ENCODE measurements at places on chromosomes 6 and 20.

- no peak for DNase-seq
Observed at GRCh38 chr6:107684996-107685395, 139.1 kb downstream of the SCML4 start.

DNA sequence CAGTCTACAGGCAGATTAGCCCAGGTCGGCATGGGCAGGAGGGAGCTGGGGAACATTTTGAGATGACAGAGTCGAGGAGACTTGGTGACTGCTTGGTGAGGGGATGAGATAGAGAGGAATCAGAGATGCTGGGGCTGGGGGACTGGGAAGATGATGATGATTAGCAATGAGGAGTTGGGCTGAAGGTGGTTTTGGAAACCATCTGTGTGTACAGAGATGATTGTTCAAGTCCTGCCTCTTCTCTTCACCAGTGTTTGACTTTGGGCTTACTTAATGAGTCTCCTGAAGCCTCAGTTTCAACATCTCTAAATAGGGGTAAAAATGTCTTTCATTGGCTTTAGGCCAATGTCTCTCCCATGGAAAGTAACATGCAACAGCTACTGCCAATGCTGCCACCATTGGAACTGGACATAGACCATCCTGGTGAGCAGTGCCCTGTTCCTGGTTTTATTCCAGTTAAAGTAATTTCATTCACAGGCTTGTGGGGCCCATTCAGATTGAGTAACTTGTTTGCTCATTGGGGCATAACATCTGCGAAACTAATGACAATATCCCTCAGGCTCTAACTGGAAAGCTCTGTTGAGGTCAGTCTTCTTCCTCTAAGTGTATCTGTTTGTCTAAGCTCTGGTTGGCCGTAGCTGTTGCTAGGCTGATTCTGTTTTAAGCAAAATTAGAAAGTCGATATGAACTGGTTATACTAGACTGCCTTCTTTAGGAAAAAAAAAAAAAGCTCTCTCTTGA is 99.1 kb downstream of the ARMC2 start:
- DNase-seq = no peak

DNA sequence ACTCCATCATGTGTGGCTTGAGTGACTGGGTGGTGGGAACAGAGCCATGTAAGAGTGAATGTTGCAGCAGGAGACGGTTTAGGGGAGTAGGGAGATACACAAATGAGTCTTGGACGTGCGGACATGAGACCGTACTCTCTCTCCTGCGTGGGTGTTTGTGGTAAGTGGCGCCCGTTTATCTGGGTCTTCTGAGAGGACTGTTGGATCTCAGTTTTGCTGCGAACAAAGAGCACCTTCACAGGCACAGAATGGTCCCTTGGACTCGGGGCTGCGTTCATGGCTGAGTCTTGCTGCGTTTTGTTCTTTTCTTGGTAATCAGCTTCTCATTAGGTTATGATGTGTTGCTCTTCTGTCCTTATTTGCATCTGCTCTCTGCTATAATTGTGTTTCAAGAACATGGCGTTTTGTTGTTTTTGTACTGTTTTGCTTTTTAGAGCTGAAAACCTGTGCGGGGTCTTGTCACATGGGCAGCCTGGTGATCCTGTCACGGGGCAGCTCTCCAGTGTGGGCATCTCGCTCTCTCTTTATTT is 28.5 kb downstream of the STK35 start:
- DNase-seq = no peak

DNA sequence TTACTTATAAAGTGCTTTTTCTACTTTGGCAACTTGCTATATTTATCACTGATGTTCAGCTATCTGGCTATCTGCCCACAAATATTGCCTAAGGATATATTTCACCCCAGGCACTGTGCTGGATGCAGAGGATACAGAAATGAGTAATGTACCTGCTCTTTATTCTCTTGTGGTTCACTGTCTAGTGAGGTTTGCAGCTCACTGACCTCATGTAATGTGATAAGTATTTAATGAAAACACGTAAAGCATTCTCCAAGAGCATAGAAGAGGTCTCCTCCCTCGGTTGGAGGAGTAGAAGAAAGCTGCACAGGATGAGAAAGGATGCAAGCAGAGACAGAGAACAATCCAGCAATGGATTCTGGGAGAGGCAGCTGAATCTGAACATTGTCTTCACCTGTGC is 610.7 kb downstream of the CBLN4 start:
- DNase-seq = no peak

- no peak for DNase-seq
Observed at GRCh38 chr6:155520078-155520477, 64.4 kb upstream of the NOX3 start.

DNA sequence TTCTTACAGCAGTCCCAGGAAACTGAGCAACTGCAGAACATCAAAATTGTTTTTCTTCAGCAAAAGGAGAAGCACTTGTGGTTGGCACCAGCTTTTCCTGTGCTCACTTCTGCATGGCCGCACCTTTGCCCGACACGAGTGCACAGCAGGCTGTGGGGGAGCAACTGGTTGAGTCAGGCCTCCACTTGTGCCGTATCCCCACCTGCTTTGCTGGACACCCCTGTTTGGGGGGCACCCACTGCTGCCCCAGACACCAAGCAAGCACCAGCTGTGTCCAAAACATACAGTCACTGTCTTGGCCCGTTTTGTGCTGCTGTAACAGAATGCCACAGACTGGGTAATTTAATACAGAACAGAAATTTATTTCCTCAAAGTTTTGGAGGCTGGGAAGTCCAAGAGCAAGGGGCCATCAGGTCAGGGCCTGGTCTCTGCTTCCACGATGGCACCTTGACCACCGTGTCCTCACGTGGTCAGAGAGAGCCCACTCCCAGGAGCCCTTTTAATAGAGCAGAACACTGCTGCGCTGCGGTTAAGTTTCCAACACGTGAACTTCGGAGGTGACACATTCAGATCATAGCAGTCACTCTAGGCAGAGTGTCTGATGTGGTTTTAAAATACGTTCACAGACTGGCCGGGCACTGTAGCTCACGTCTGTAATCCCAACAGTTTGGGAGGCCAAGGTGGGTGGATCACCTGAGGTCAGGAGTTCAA is 8.7 kb upstream of the GMEB2 start:
- peak; percentile 52 for DNase-seq
